NCI-H1092 (cell line): ENCODE measurements at places on chromosomes 12 and 14.

- DNase-seq: no peak
These were observed 4.8 kb downstream of the FAM222A start for GRCh38 chr12:109718390-109718789.

DNA sequence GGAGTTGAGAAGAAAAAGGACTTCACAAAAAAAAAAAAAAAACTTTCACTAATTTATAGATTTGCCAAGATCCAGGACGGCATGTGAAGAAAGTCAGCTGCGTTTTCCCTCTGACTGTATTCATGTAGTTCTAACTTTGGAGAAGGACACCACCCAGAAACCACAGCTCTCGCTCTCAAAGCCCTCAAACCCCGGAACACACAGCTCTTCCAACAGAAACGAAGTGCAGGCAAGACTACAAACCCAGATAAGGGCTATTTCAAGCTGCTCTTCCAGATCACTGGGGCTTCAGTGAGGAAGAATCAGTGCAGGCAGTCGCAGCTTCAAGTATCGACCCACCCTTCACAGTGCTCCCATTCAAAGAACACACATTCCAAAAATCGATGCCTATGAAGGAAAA is 13.2 kb downstream of the KCNH5 start:
- no peak for DNase-seq

GRCh38 chr12:95607642-95608041 is 56.4 kb upstream of the USP44 start:
- peak; percentile 67 for DNase-seq

DNA sequence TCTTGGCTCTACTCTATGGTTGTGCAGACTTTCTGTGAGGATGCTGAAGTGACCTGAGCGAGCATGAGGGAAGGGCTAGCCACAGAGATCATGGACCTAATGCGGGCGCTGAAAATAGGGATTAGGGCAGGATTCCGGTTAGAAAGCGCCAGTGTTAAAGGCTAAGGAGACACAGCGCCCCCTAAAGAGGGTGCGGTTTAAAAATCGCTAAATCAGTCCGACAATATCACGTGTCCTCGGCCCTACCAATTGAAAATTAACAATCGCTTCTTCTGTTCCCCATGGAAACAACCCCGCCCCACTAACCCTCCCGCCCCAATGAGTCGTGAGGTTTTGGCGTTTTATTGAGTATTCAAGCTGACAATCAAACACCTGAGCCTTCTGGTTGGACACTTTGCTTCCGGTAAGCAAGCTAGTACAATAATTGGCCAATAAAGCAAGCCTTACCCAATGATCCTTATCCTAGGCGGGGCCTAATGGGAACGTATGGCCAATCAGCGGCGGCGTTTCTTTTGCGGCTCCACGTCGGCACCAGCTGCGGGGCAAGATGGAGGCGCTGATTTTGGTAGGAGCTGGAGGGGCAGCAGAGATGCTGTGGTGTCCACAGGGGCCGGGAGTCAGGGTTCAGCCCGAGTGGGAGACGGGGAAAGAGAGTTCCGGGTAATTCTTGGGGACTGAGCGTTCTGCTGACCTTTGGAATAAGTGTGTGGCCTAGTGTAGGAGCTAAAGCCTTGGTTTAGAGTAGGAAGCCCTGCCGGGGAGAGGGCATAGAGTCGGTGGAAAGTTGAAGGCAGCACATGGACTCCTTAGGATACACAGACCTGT is at the start of gene COPZ1:
Gene COPZ1 (plus strand): TSS at position 515 of the 825 bp plus-strand sequence. CDS start 33 bp downstream, at position 548.
- peak; percentile 100 for DNase-seq

DNA sequence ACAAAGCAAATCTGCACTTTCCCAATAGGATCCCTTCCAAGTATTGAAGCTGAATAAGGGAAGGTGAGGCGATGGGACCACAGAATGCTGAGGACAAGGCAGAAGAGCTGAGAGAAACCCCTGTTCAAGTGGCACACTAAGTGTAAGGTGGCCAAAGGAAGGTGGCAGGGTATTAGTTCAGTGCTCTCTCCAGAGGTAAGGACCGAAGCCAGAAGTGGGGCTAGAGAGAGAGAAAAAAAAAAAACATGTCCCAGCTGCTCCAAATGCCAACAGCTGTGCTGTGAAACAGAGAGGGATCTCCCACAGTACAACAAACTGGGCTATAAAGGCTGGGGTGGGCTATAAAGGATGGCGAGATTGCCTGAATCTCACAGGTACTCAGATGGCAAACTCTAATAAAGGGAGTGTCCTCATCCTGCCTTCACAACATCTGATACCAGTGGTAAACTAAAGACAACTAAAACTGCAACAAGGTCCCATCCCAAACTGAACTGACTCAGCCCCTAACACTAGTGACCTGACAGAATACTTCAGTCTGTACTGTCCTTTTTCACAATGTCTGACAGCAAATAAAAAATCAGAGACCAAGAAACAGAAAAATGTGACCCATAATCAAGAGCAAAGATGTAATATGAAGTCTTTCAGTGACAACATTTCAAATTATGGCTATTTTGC is 47.9 kb downstream of the CDK17 start:
- DNase-seq: no peak

GRCh38 chr12:109725321-109726105 is 11.9 kb downstream of the FAM222A start:
- DNase-seq: no peak

DNA sequence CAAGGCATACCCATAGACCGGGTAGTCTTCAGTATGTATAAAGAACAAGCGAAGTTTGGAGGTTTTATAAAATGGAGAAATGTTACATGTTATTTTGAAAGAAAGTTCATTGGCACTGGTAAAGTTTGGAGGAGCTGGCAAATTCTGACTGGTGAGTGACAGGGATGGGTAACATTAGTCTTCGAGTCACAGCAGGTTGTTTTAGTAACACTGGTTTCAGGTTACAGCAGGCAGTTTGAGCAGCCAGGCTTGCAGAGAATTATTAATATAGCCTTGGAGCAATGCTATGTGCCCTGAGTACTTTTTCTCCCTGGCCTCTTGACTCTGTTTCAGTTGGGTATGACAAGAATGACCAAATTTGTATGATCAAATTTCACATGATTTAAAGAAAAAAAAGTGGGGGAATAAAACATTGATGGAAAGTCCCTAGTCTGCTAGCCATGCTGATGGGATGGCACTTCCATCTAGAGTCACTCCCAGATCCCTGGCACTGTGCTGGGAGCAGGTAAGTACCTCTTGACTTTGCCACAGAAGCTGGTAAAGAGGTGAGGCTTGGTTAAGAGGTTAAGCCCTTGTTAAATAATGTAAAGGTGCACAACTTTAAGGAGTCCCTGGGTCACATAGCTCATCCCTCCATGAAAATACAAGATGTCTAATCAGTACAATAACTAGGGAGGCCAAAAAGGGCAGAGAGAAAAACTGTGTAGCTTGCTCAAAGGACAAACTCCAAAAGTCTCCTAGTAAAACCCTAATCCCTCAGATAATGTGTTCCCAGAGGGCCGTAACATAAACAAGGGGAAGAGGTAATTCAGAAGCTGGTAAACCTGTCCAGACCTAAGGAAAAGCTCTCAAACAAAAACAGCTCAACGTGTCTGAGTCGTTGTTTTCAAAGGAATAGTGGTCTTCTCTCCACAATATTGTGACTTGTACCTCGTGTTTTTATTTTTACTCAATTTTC is 12.7 kb upstream of the SVOP start:
- no peak for DNase-seq

DNA sequence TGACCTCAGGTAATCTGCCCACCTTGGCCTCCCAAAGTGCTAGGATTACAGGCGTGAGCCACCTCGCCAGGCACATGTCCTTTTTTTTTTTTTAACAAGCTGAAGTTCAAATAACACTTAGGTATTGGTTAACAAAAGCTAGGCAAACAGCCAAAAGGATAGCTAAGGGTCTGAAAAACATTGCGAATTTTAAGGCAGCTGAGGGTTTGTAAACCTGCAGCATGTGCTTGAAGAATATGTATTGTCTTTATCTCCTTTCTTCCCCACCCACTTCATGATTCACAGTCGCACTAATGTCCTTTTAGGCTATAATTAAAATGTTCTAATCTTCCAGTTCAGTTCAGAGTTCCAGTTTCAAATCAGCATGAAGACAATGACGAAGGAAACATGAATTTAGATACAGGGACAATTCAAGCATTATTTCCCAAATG is 30.1 kb upstream of the CERS5 start:
- DNase-seq: peak; percentile 22

GRCh38 chr12:69570000-69570516 is 15.2 kb upstream of the CCT2 start:
- no peak for DNase-seq

GRCh38 chr12:75641031-75641780 is 129.8 kb upstream of the KRR1 start:
- no peak for DNase-seq

GRCh38 chr14:49862089-49862673 is 9.6 kb upstream of the NEMF start:
- peak; percentile 82 for DNase-seq

GRCh38 chr14:23566778-23567185 is 809 bp downstream of the AP1G2 start:
- DNase-seq: no peak

DNA sequence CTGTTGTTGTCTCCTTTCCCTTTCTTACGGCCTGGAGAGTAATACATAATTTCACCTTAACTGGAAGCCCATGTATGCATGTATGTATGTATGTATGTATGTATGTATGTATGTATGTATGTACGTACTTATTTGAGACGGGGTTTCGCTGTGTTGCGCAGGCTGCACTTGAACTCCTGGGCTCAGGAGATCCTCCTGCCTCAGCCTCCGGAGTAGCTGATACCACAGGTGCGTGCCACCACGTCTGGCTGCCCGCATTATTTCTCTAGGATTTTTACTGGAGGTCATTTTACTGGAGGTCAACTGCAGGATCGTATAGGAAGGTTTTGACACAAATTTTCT is 644 bp upstream of the OS9 start:
- DNase-seq: no peak

DNA sequence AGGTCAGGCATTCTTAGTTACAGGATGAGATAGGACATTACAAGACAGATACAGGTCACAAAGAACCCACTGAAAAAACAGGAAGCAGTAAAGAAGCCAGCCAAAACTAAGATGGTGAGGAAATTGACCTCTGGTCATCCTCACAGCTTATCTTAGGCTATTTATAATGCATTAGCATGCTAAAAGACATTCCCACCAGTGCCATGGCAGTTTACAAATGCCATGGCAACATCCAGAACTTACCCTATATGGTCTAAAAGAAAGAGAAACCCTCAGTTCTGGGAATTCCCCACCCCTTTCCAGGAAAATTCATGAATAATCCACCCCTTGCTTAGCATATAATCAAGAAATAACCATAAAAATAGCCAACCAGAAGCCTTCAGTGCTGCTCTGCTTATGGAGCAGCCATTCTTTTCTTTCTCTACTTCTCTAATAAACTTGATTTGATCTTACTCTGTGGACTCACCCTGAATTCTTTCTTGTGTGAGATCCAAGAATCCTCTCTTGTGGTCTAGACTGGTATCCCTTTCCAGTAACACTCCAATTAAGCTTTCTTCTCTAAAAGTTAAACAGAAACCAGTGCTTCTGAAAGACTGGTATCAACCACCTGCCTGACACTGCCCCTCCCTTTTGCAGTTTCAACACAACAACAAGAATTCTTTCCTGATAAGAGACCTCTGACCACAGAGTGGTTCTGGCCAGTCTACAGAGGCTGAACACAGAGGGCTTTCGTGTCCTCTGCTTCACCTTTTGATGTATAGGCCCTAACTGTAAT is 86.9 kb downstream of the BCAT1 start:
- DNase-seq: no peak
